ENCODE measurements at places on chromosomes 7 and 10.
A peak's percentile ranks its signal among the peaks of the same experiment; 100 is the strongest.

DNA sequence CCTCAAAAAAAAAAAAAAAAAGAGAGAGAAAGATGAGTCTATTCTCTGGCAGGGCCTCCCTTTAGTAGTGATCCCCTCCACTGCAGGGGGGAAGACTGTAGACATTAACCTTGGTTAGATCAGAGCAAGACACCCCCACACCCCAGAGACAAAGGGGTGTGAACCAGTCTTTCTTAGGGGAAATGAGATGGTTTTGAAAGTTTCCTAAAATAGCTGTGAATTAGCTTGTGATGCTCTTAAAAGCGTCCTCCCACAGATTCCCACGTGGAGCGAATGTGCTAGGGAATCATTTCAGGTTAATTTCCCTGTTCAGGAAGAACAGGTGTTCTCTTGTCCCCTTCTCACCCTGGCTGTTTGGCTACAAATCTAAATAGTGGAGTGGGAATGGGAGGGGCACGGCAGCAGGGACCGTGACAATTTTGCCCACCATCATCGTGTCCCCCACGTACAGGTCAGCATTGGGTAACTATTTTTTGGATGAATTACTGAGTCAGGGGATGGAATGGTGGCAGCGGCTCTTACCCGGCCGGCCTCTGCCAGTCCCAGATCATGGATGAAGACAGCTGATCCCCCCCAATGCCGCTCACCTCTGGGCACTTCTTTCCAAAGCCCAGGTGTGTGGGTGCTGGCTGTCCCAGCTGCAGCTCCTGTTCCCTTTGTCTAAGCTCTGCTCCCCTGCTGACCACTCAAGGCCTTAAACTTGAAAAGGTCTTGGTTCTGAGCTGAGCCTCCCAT, 152.9 kb downstream of the CCDC3 start:
- no peak for DNase-seq

DNA sequence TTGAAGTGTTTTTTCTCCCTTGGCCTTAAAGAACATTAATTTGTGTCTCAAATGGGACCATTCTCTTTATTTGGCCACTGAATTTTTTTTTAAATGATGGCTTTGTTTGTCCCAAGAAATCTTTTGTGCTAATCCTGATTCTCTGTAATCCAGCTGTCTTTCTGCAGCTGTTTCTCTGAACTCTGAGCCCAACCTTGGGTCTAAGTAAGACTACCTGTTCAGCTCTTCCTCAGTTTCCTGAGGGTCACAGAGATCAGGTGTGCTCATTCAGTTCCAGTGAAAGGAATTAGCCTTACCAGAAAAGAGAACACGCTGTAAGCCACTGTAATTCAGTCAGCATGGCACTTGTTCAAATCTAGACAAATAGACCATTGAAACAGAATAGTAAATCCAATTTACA, 94.2 kb downstream of the ANKIB1 start:
- no peak for DNase-seq

DNA sequence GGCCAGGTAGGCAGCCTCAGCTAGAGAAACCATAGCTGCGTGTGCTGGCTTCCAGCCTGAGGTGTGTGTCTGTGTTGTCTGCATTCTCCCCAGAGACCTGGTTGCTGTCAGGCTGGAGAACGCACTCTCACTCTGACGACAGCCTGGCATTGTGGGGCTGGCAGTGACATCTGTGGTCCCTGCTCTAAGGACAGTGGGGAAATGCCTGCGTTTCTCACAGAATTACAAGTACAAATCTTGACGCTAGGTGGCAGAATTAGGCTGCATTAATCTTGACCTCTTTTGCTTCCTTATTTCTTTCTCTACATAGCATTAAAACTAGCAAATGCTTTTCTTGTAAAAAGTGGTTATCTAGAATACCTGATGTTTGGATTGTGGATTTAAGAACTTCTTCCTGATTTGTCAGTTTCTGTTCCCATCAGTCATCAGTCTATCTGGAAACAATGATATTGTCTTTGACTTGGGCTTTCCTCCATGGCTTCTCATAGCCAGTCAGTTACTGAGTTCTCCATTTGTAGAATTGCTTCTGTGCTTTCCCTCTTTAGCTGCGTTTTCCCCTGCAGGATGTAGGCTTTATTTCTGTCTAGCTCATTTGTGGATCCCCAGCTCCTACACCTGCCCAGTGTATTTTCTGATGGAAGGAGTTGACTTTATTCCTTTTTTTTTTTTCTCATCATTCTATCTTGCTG, 86.0 kb downstream of the FANK1 start:
- DNase-seq = peak; percentile 9

GRCh38 chr7:17362439-17363105, 64.1 kb downstream of the AHR start:
- DNase-seq = no peak

DNA sequence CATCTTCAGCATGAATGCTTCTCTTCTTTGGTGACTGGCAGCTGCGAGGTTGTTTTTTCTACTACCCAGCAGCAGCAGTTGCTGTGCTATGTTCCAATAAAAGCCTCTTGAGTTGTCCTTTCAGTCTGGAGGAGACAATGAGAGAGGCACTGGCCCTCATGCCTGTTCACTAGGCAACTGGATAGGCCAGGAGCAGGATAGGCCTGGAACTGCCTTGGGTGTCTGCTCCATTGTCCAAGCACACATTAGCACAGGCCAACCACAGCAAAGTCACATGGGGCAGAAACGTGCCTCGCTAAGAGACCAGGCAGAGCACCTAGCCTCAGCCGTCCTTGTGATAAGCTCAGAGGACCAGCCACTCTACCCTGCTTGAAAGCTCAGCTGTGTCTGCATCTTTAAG, 76.9 kb upstream of the PDCD4 start:
- no peak for DNase-seq

DNA sequence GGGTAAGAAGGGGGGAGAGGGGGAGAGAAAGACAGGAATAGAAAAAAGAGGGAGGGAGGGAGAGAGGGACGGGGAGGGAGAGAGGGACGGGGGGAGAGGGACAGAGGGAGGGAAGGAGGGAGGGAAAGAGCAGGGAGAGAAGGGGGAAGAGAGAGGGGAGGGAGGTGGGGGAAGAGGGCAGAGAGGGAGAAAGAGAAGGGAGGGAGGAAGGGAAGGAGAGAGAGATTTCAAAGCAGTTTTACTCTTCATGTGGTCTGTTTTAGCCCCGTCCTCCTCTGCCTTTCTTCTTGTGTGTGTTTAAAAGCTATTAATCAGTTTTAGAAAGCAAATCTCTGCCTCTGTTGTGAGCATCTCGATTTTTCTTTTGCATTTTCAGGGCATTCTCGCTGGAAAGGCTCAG, 237.0 kb downstream of the WDR37 start:
- no peak for DNase-seq

- DNase-seq = no peak
Measured at GRCh38 chr10:1217237-1217587, 161.0 kb downstream of the WDR37 start.

DNA sequence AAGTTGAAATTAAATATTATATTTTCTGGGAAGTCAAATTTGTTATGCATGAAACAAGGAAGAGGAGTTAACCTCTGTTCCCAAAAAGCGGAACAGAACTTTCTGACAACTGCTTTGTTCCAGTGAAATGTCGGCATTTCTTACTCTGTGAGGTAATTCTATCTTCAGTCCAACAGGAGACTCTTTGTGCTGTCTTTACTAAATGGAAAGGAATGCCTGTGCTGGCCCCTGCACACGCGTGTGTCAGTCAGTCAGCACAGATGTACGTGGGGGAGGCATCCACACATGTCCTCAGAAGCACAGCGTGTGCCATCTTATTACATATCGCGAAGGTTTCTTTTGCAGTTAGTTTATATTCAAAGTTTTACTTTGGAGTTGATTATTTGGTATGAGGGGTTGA, 37.5 kb downstream of the NET1 start:
- DNase-seq = no peak

GRCh38 chr7:121945480-121946236, 72.7 kb downstream of the PTPRZ1 start:
- no peak for DNase-seq

DNA sequence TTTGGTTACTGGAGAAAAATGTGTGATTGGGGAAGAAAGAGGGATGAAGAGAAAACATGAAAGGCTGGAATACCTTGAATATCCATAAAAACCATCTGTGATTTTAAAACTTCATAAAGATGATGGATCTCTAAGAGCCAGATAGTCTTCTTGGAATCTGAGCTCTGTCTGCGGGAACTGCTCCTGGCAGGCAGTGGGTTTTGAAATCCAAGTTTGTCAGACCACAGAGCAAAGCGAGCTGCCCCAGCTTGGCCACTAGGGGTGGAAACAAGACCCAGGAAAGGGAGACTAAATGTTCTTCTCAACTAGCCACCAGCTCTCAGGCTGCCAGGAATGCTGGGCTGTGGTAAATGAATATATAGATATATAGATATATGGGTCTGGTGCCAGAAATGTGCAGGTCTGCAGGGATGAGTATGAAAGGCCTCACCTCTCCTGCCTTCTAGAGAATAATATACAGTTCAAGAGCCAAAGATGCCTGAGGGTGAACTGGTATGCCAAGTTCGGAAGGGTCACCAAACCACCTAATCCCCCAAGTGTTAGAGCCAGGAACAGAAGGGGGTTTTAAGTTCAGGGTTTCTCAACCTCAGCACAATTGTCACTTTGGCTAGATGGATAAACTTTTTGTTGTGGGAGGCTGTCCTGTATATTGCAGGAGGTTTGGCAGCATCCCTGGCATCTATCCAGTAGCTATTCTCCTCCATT, 208.8 kb downstream of the KCNMA1 start:
- peak; percentile 45 for DNase-seq

DNA sequence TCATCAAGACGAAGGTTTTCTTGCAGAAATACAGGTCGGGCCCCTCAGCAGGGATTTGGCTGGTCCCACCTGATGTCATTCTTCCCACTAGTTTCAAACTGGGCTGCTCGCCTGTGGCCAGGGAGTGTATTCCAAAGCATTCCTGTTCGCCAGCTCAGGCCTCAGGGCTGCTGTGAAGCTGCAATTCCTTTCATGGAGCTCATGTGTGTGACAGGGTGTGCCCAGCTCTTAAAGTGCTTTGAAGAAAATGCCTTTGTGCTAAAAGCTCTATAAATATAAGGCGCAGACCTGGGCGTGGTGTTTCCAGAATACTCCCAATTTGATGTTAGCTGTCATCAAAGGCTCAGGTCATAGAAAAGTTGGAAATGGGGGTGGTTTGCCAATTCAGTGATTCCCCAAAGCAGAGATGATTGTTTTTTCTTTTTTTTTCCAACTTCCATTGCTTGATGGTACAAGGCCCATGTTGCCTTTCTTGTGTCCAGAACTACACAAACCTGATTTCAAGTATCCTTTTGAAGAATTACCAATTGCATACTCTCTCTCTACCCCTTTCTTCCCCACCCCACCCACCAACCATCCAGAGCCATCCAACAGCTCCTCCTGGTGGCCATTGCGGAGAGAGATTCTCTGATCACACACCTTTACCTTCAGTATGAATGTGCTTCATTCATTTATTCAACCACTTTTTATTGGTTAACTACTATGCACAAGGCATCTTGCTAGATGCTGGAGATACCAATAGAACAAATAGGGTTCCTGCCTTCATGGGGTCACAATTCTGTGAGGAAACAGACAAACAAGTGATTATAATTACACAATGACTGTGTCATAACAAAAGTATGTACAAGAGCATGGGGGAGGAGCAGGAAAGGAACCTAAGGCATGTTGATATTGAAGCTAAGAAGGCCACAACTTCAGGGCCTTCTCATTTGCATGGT, 297.3 kb upstream of the LYZL1 start:
- peak; percentile 32 for DNase-seq

- no peak for DNase-seq
Measured at GRCh38 chr7:80386686-80387085, 125.2 kb downstream of the GNAT3 start.

- peak; percentile 79 for DNase-seq
Measured at GRCh38 chr7:155066417-155066950, 3.6 kb upstream of the HTR5A start.

DNA sequence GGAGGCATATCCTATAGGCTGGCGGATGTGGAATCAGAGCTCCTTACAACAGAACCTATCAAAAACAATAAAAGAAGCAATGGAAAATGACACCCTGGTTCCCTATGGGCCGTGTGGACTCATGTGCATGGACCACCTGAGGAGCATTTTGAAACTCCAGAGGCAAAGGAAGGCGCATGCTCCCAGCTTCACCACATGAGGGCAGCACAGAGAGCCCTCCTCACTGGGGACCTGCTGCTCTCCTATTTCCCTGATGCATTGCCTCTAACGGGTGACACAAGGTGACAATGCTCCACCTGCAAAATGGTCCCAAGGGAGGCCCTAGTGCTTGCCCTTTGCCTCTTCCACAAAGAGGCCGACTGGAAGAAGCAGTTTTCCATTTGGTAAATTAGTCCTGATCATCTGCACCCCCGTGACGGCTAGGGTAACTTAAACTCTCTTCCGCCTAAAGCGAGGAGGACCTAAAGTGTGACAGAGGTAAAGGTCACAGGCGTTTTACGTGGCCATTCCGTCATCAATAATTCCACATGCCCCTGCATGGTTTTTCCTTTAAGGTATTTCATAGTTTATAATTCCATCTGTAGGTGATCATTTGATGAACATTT, 67.7 kb downstream of the GPAM start:
- peak; percentile 45 for DNase-seq

GRCh38 chr10:71769279-71769823, 4.0 kb downstream of the VSIR start:
- DNase-seq = no peak

DNA sequence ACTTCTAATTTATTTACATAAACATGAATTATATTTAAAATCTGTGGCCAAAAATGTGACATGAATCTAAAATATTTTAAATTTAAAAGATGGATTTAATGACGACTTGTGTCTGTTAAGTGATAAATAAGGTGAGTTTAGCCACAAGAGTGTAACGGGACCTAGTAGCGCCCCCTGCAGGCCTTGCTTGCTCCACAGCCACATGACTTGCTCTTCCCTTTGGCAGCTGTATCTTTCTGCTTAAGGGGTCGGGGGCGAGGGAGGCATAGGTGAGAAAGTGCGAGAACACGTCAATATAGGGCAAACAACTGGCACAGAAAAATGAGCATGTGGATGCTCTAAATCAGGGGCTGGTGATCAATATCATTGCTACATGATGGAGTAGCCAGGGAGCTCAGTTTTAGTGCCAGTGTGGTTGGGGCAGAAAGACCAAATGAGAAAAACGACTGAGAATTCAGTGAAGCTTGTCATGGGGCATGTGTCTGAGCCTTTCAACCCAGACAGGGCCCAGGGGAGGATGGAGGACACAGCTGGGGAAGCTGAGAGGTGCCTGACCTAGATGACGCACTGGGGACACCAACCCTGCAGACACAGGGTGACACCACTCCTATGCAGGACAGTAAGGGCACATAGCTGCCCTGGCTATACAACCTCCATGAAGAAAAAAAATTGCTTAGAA, 49.8 kb downstream of the PAXIP1 start:
- DNase-seq = no peak

DNA sequence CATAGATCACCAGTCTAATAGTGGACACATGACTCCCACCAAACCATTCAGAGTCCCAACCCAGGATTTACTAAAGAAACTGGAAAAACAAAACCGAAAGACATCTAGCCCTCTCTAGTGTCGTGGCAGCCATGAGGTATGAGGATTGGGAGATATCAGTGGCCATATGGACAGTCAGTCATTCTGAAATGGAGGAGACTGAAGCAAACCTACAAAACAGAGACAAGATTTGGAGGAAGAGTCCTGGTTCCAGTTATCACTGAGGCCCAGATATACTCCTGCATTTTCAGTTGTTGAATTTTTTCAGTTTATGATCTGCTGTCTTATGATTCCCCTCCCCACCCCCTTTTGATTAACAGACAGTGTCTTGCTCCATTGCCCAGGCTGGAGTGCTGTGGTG, 9.1 kb upstream of the RALA start:
- DNase-seq = no peak

Data from H54 (cell line).